ENCODE measurements at places on chromosomes 3 and 15. TPM values are rescaled to one million over a fixed set of nuclear protein-coding genes. Genes with fewer than 3 reads are reported as not detected.

Gene SLC25A36
- 49.6 TPM for total RNA-seq

Gene PLCB2
- 182 TPM for total RNA-seq

Gene ADCY5
- total RNA-seq, result not detected

Gene REC114
- total RNA-seq, result not detected

Gene PEX5L
- total RNA-seq, result not detected

Gene ALAS1
- 45.6 TPM for total RNA-seq

Gene HRG
- not detected for total RNA-seq

Gene STIMATE
- total RNA-seq, result 24.8 TPM

Gene SAXO2
- total RNA-seq, result not detected

Gene FBXW12
- not detected for total RNA-seq

Gene ST3GAL6
- not detected for total RNA-seq

Gene WDR6
- total RNA-seq, result 172 TPM

Gene SLC2A2
- total RNA-seq, result not detected

Gene KIF7
- total RNA-seq, result 0.08 TPM

Gene ANKRD34C
- not detected for total RNA-seq

Gene CTXN2
- total RNA-seq, result not detected

Gene EPHB1
- 0.87 TPM for total RNA-seq

Gene A4GNT
- not detected for total RNA-seq

Gene TMEM108
- total RNA-seq, result not detected

Gene LTK
- total RNA-seq, result 0.17 TPM

Gene IGSF10
- not detected for total RNA-seq

Gene PARP15
- 71.0 TPM for total RNA-seq

Gene TRIM42
- not detected for total RNA-seq

Gene ZNF148
- total RNA-seq, result 40.4 TPM

Measured in activated naive CD4-positive, alpha-beta T cell treated with anti-CD3 and anti-CD28 coated beads, Interleukin-2, amount 10 ng/mL, durations not matched to agents 5 hours and 36 hours (primary cell).